ENCODE measurements at places on chromosomes 5 and 9.

- no peak for DNase-seq
Measured at GRCh38 chr5:132487095-132487428, 3.5 kb downstream of the IRF1 start.

- no peak for DNase-seq
Measured at GRCh38 chr5:118882666-118883065, 105.7 kb downstream of the DTWD2 start.

DNA sequence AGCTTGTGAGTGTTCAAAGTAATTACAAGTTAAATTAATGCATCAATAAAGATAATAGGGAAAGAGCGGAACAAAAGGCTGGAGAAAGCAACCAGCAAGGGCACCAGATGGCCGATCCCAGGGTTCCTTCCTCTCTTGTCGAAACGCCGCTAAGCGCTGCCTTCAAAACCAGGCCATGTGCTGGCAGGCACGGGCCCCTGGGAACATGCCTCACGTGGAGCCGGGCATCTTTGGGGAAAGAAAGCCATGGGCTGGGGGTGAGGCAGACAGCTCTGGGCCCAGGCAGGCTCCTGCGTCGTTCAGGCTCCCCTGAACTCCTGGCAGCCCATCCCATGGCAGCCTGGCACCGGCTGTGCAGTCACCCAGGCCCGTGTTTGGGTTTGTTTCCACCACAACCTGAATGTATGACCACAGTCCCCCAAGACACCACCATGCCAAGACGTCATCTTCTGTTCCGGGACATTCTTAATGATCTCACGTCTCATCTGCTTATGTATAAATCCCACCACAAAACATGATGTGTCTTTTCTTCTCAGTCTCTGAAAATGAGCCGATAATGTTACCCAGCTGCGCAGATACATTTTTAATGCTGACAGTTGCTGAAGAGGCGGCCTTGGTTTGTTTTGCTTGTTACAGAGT, 110.4 kb upstream of the SARDH start:
- DNase-seq = no peak

- DNase-seq = no peak
Measured at GRCh38 chr9:124684169-124684568, 86.9 kb downstream of the NR6A1 start.

- no peak for DNase-seq
Measured at GRCh38 chr5:174755106-174755505, 30.7 kb downstream of the MSX2 start.

GRCh38 chr5:157267761-157268480, 2.0 kb downstream of the CYFIP2 start:
- no peak for DNase-seq

DNA sequence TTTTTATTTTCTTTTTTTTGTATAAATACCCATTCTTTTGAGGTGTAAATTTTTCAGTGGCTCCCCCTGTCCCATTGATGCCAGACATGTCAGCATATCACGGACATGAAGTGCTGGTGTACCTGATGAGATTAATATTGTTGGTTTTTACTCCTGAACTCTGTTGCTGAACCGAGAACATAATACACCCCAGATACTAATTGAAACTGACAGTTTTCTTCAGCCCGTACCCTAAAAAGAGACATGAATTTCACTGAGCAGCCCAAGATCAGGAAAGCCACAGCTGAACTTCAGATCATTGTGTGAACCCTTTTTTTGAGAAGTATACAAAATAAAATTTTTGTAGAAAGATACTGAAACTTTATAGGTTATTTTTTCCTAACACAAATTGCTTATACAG, 75.7 kb downstream of the PRDM9 start:
- no peak for DNase-seq

DNA sequence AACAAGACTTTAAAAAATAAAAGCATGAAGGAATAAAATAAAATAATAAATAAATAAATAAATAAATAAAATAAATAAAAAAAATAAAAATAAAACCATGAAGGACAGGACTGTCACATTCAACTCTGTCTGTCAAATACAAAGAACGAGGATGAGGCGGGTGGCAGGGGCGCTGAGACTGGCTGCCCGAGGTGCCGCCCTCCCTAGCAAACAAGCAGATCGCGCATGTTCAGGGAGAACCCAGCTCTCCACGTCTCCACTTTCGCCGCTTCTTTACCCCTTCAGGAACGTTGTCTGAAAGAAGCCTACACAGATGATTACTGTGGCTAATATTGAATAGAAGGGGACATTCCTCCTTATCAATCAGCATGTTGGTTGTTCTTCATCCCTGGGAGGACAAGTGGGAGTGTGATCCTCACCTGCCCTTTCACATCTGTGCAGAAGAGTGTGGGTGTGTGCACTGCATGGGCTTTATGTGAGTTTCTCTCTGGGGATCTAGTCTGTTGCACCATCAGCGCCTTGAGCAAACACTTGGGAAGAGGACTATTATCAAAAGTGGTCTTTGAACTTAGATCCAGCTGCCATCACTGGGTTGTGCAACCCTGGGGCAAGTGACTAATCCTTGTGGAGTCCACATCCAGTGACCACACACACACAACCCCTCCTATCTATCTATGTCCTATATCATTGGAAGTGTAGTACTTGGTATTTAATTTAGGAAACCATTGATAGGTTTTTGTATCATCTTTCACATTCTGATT, 399.2 kb downstream of the IRX2 start:
- no peak for DNase-seq

- DNase-seq = no peak
Measured at GRCh38 chr9:20781092-20781491, 97.0 kb downstream of the FOCAD start.

DNA sequence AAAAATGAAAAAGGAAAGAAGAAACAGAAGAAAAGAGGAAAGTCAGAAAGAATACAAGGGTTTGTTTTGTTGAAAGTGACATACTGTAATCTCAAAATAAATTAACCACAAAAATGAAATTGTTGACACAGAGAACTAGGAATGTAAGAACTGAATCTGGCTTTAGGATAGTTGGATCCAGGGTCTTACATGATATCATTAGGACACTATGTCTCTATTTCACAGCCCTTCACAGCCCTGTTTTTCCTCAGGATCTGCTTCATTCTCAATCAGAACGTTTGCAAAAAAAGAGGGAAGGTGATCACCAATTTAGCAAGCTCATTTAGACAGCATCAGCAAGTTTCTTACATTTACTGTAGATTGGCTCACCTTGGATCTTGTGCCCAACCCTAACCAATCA, 188.5 kb upstream of the NREP start:
- DNase-seq = no peak

DNA sequence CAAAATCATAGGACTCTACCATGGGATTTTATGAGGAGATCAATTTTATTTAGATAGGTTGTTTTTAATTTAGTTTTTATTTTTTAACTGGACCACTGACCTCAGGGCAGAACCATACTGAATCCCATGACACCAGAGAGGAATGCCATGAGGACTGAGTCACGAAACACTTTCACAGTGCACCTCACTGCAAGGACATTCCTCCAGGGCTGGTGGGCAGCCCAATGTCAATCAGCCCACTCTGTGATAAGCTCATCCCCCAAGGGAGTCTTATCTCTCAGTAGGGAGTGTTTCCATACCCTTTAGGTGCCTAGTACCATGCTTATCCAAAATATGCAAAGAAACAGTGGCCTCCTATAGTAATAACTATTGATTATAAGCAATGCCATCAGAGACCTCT, 224.5 kb upstream of the CDH6 start:
- DNase-seq = no peak

GRCh38 chr9:110926828-110927487, 111.3 kb downstream of the LPAR1 start:
- DNase-seq = no peak

- no peak for DNase-seq
Measured at GRCh38 chr5:135087950-135088349, 53.9 kb upstream of the PITX1 start.

DNA sequence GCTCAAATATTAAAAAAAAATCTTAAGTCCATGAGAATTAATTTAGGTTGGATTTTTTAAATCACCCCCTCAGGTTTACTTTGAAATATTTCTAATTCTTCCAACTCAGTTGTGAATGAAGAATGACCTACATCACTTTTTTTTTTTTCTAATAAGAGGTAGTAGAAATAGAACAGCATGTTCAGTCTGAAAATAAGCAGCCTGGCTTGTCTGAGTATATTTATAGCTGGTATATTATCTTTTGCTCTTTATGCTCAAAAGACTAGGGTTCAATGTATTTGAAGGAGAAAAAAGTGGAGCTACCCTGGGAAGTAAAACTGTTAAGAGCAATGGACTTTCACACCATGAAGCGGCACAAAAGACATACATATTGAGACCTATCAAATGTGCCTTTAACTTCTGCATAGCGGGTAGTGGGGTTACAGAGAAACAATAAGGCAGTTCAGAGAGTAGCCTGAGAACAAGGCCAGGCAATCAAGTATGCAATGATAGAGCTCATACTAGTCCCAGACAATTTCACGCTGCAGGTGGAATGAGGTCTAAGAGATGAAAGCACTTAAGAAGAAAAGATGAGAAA, 175.4 kb upstream of the CDH12 start:
- DNase-seq = no peak

DNA sequence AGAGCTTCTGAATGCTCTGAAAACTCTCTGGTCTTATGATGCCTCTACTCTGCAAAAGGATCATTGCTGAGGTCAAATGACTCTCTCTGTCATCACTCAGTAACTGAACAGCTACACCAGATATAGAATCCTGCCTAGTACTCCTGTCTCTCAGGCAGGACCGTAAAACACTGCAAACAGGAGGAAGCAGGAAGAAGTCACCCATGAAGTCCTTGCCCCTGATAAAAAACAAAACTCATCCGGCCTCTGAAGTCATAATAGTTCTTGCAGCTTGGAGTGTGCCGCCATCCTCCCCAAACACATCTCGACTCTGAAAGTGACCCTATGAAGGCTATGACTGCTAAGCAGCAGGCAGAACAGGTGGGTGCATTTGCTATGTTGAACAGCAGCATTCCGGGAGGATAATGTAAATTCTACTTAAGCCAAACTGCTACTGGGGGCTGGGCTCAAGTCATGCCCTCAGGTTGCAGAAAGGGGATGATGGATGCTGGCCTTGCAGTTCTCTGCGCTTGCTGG, 81.9 kb upstream of the FAM169A start:
- DNase-seq = no peak

- DNase-seq = no peak
Measured at GRCh38 chr5:81631124-81631523, 119.8 kb downstream of the SSBP2 start.

GRCh38 chr9:14316602-14317300, 2.8 kb upstream of the NFIB start:
- no peak for DNase-seq

DNA sequence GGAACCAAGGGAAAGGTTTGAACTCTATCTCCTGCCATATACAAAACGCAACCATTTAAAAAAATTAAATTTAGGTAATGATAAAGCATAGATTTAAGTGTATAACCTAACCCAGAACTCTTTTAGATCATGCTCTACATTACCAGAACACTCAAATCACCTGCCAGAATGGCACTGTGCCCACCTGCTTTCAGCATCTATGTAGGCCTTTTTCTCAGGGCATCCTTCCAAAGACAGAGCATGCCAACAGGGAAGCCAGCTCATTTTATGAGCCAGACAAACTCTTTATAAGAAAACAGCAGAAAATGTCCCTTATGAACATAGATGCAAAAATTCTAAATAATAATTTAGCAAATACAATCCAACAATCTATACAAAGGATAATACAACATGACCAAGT, 47.9 kb upstream of the SMAD5 start:
- DNase-seq = no peak

DNA sequence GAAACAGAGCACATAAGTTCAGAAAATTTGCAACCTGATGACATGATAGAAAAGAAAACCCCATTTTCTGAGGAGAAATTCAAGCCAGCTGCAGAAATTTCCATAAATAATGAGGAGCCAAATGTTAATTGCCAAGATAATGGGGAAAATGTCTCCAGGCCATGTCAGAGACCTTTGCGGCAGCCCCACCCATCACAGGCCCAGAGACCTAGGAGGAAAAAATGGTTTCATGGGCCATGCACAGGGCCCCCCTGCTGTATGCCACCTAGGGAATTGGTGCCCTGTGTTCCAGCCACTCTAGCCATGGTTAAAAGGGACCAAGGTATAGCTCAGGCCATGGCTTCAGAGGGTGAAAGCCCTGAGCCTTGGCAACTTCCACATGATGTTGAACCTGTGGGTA, 118.1 kb downstream of the NR2F1-AS1 start:
- DNase-seq = no peak

GRCh38 chr9:100472268-100472667, 681 bp upstream of the TMEFF1 start:
- DNase-seq = no peak

DNA sequence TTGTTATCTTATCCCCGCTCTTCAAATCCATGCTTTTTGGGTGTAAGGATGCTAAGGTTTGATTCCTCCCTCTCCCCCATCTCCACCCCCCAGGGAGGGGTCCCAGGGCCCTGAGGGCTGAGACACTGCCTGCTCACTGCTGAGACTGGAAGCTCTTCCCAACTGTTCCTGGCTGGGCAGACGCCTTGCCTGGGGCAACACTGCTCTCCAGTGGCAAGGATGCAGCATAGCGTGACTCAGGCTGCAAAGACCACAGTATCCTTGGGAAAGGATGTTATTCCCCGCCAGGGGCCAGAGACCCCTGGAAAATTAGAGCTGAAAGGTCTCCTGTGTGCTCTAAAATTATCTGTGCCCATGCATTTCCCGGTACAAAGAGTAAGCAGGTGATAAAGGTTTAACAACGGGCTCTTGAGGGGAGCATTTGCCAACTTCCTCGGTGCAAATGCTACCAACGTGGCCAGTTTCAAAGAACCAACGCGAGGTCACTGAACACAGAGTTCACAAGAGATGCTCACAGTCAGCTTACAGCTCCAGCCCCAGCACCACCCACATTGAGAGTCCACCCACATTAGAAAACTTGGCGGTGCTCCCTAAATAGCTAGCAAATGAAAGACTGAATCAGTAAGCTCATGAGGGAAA, 271.9 kb downstream of the NSG2 start:
- no peak for DNase-seq

GRCh38 chr9:131279863-131280570, 3.7 kb upstream of the FAM78A start:
- DNase-seq = no peak

DNA sequence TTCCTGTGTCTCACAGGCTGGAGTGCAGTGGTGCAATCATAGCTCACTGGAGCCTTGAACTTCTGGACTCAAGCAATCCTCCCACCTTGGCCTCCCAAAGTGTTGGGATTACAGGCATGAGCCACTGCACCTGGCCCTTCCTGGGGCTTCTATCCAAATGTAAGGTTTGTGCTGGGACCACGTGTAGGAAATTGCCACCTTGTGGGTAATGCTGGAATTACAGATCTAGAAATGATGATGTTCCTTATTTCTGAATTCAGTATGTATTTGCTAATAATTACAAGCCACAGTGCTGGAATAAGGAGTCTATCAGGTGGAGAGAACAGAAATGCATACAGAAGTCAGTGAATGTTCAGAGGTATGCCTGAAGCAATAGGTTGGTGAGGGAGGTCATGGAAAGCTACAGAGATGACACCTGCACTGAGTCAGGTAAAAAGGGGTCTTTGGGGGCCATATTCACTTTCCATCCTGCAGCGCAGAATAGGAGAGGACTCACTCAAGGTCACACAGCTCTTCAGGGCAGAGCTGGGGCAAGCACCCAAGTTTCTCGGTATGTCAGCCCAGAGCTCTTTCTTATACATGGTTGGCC, 8.8 kb upstream of the IGFBPL1 start:
- DNase-seq = no peak

GRCh38 chr5:14685757-14686156, 21.2 kb downstream of the OTULIN start:
- no peak for DNase-seq
